Stimulated activated CD8-positive, alpha-beta memory T cell treated with anti-CD3 and anti-CD28 coated beads, Interleukin-4, amount 100 ng/mL, for 4 hours (primary cell): ENCODE measurements at places on chromosomes 4 and X.

DNA sequence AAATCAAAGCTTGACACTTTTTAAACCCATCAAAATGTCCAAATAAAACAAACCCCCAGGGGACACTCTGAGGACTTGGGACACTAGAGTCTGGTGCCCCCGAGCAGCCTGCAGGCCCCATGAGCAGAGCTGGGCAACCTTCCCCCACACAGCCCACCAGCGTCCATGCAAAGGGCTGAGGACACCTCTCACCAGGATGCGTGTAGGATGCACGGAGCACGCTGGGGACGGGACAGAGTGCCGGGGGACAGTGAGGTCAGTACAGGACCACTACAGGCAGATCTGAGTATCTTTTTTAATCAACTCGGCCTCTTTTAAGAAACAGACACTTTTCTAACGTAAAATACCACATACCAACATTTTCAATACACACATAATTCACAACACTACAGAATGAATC, 6.9 kb downstream of the GAK start:
- DNase-seq, result no peak

- DNase-seq, result no peak
These were observed 76.5 kb upstream of the BCOR start for GRCh38 chrX:40174001-40174853.

DNA sequence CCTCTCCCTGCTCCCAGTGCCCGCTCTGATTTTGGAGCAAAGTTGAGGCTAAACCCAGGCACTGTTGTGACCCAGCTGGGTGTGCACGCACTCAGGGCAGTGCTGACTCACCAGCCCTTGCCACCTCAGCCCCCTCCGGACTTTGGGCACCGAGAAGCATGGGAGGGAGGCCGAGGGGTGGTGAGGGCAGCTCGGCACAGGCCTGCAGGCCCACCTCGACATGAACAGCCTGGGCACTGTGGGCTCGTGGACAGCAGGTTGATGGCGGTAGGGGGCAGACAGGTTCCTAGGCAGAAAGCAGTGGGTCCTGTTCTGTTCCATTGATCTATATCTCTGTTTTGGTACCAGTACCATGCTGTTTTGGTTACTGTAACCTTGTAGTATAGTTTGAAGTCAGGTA, 30.9 kb downstream of the TIGD4 start:
- DNase-seq, result no peak

DNA sequence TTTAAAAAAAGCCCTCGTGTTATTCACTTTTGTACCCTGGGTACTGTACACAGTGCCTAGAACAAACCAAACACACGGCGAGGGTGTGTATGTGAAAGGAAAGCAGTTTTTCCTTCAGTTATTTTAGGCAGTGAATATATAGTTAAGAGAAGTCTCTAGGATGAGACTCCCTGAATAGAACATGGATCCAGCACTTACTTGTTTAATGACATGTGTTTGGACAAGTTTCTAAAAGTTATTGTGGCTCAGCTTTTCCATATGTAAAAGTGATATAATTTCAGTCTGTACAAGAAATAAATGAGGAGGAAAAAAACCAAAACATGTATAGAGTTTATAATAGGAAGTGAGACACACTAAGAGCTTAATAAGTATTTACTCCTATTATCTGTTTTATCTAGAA, 273.2 kb downstream of the ADGRL3 start:
- DNase-seq, result no peak

- no peak for DNase-seq
These were observed 134.2 kb upstream of the SH3RF1 start for GRCh38 chr4:169404960-169405359.

DNA sequence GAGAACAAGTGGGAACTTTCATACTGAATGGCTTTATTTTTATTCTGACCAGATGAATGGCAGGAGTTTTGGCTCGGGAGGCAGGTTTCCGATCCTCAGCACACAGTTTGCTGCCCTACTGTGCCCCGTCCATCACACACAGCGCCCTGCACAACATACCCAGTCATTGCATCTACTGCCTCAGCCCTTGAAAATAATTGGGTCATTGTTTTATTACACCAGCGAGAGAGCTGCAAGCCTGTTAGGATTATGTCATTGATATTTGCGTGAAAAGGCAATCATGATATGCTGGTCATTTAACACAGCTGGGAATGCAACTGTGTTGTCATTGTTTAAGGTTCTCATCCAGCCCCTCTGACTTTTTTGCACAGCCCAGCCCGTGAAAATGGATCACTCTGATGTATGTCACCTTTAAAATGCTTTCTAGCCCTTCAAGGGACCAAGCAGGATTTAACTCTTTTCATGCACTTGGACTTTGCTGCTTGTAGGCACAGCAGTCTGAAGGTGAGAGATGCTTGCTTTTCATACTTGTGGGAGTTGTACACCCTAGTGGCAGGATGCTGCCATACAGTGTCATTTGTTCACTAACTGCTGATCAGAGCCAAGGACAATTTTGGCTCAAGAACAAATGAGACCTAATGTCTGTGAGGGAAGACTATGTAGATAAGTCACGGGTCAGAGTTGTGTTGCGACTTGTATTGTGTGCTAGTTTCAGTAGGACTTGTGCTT, 62.3 kb downstream of the RTL9 start:
- DNase-seq, result no peak

GRCh38 chr4:170691168-170691567, 601.4 kb upstream of the AADAT start:
- no peak for DNase-seq
